Suprapubic skin (tissue), 4 donors: ENCODE measurements at places on chromosomes 5 and 9. TPM values are rescaled to one million over a fixed set of nuclear protein-coding genes. Genes with fewer than 3 reads are reported as not detected.

- no peak for DNase-seq
Measured at GRCh38 chr5:115723220-115723619, 93.2 kb downstream of the CDO1 start.

DNA sequence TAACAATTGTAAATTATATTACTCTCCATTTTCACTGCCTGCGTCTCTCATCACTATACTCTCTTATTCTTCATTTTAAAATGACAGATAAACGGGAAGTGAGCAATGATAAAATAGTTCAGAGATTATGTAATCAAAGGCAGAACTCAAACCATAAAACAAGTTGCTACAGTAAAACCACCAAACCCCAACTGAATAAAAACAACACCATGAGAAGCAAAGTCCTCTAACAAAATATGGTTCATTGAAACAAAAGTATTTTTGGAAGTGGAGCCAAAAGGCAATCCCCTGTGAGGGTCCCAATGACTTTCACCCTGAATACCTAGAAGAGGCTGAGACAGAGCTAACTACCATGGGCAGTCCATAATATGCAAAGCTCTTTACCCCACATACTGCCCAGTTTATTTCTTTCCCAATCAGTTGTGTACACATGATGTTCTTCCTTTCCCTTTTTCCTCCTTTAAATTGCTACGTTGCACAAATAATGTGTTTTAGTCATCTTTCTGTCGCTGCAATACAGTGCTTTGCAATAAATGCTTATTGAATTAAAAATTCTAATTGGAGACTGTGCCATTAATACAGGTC is 64.0 kb upstream of the PTGER4 start:
- no peak for DNase-seq

DNA sequence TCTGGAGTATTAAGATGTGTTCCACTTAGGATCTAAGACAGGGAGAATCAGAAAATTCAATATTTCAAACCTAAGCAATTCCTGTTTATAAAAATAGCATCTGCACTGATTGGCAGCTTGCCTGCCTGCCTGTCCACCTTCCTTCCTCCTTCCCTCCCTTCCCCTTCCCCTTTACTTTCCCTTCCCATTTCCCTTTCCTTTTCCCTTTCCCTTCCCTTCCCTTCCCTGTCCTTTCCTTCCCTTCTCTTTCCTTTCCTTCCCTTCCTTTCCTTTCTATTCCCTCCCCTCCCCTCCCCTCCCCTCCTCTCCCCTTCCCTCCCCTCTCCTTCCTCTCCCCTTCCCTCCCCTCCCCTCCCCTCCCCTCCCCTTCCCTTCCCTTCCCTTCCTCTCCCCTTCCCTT is 40.8 kb downstream of the PRDM6 start:
- no peak for DNase-seq

DNA sequence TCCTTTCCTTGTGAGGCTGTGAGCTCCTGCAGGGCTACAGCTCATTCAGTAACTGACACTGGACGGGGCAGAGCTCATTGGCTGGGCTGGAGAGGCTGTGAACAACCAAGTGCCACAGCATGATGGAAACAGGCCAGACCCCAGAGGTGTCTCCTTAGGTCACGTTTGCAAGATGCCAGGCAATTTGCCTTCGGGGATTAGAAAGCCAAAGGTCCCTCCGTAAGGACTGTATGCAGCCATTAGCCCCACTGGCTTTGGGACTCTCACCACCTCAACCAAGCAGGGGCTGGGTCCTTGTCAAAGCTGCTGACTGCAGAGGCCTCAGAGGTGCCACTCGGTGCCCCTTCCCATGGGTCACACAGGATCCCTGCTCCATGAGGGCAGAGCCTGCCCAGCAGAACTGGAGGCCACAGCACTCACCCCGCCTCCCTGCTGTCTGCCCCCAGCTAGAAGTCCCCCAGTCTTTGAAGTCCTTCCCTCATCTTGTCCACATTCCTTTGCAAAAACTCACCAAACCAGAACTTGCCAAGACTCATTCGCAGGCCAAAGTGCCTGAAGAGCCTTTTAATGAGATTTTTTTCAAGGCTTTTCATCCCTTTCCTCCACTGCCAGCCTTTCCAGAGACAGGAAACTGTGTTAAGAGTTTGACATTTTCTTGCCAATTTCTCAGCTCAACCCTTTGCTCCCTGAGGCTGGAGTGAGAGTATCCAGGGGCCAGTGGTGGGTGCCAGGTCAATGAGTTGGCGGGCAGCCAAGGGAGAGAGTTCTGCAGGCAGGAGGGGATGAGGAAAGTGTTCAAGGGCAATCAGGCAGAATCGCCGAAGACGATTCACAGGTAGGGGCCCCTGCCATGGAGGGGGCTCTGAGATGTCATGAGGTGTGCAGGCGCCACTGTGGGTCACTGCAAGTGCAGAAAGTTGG is 39.7 kb upstream of the SLC25A51 start:
- no peak for DNase-seq

DNA sequence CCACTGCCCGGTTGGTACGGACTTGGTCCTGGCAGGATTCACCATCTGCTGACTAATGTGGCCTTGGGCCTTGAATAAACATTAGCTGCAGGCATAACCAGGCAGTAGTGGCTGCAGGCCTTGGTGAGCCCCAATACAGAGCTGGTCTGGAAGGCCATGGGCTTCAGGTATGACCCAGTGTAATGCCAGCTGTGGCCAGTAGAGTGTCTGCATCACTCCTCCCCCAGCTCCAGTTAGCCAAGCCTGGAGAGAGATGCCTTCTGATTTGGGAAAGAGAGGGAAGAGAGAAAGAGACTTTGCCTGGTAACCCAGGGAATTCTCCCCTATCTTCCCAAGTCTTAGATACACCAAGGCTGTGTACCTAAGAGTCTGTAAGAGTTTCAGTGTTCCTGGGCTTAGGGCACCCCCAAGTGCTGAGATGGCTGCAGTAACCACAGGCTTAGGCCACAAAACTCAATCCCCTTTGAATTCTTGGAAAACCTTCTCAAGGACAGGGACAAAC is 5.6 kb upstream of the C5 start:
- DNase-seq, result no peak

DNA sequence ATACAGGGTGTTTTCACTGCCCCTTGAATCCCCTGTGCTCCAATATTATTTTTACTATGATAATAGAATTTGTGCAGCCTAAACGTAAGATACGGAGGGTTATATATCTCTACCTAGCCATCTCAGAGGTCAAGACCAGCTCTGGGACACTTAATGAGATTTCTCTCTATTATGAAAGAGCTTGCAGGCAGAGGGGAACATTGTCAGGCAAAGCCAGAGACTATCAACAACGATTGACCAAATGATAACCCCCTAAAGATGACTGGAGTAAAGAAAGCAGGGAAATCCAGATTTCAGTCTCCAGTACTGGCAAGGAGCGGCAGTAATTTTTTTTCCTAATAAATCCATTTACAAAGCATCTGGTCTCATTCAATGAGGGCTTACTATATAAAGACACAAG is 59.8 kb upstream of the LPAR1 start:
- no peak for DNase-seq

DNA sequence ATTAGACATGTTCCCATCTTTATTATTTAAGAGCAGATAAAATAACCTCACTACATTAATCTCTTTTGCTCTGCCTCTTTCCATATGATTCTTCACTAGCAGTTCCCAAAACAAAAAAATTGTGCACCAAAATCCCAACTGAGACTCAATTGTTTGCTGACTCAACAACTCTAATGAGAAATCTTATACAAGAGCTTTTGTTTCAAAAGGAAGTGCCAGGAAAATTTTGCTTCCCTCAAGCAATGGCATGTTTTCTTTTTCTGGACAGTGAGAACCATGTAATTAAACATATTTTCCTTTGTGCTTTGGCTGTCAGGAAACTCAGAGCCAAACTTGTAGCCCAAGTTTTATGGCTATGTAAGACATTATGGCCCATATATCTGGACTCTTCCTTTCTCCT is 62.0 kb downstream of the TMC1 start:
- no peak for DNase-seq

- no peak for DNase-seq
Measured at GRCh38 chr9:2231829-2232228, 216.7 kb downstream of the SMARCA2 start.

DNA sequence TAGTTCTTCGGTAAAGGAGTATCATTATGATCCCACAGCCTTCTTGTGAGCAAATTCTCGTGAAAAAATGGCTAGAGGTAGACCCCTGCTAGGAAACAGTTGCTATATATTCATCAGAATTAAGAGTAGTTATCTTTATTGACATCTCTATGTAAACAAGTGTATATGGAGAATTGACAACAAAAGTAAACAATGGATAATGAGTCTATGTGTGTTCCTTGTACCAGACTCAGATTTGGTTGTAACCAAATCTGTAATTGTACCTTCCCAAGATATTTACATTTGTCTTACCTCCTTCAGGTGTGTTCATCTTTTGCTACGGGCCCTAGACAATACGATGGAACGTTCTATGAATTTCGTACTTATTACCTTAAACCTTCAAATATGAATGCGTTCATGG is 2.1 kb downstream of the NIPSNAP3B start:
- no peak for DNase-seq

DNA sequence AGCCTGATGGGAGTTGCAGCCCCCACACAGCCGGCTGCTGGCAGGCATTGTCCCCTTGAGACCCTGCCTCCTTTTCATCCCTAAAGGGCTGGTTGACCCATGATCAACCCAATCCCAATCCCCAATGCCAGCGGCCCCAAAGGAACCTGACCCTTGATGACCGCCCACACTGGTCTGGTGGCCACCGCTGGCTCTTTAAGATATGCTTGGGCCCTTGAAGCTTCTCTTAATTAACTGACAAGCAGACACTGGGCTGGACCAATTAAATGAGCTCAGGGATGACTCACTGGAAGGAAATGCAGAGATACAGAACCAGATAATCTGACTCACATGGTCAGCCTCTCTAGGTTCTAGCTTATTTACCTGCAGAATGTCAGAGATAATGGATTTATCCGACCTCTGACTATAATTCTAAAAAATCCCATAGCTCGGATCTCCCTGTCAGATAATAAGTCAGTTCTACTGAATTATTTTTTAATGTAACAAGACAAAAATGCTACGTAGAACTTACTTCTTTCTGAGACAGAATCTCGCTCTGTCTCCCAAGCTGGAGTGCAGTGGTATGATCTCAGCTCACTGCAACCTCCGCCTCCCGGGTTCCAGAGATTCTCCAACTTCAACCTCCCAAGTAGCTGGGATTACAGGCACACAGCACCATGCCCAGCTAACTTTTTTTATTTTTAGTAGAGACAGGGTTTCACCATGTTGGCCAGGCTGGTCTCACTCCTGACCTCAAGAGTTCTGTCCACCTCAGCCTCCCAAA is 11.1 kb upstream of the MLANA start:
- DNase-seq, result no peak

GRCh38 chr9:37969130-37969529 is 65.2 kb upstream of the SLC25A51 start:
- DNase-seq, result no peak

DNA sequence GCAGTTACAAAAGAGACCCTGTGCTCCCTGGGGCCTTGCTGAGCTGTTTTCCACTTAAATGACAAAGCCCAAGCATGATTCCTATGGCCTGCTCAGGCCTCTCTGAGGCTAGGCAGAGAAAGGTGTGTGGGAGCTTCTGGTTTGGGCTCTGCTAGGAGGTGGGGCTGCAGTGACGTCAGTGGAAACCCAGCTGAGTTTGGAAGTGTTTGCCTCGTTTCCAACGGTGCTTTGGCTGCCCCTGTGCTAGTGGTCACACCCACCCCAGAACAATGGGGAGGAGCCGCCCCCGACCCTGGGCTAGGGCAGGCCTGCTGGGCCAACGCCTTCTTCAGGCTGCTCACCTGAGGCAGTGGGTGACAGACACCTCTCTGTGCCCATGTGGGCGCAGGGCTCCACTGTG is 10.4 kb downstream of the ANGPTL2 start:
- no peak for DNase-seq

GRCh38 chr9:98494852-98495251 is 213.9 kb downstream of the GABBR2 start:
- no peak for DNase-seq

- DNase-seq, result no peak
Measured at GRCh38 chr5:33772380-33772897, 119.4 kb downstream of the ADAMTS12 start.

GRCh38 chr5:16600397-16600796 is 16.4 kb downstream of the RETREG1 start:
- DNase-seq, result peak; percentile 73

DNA sequence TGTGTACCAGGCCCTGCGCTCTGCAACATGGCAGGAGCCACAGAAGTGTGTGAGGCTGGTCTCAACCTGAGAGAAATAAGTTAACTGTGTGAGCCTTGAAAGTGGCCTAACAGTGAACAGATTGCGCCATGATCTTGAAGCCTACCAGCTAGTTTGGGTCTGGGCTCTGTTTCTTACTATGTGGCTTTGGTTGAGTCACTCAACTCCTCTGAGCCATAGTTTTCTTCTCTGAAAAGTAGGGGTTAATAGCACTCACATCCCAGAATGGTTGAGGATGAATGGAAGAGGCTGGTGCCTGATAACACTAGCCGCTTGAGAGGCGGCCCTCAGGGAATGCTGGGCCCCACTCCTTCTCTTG is 121.5 kb downstream of the RGS3 start:
- no peak for DNase-seq

DNA sequence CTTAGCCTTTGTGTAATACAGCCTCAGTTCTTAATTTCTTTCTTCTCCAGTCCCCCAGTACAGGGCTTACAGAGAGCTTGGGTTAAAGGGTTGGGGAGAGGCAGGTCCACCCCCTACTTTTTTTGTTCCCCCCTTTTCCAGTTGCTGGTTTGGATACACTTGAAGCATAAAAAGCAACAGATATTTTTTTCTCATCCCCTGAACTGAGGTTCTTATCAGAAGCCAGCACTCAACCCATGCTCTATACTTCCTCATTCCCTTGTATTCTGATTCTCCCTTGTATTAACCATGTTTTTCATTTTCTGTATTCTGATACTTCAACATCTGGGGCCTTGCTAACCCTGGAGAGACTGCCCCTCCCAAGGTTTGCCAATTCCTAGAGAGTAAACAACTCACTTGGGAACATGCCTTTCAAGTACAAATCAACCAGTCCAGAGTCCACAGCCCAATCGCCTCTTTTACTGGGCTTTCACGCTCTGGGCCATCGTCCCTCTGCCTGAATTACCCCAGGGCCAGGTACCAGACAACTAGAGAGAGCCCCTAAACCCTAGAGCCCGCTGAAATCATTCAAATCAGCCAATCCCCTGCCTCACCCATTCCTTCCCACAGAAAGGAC is 333.4 kb upstream of the PUM3 start:
- no peak for DNase-seq

GRCh38 chr9:90880669-90881068 is 79.0 kb downstream of the SYK start:
- no peak for DNase-seq

GRCh38 chr9:74921737-74922136 is 31.0 kb downstream of the C9orf40 start:
- no peak for DNase-seq

GRCh38 chr9:4923141-4923540 is 61.9 kb upstream of the JAK2 start:
- DNase-seq, result no peak

Gene SAXO1
- total RNA-seq, result 0.08 TPM

Gene LRRC70
- 1.8 TPM for total RNA-seq

Gene PLPP7
- total RNA-seq, result 0.80 TPM

Gene BARX1
- not detected for total RNA-seq

Gene LAMC3
- total RNA-seq, result 5.4 TPM

Gene KCNN2
- 2.5 TPM for total RNA-seq

Gene GARIN3
- total RNA-seq, result not detected

Gene SH2D3C
- total RNA-seq, result 7.5 TPM

Gene GLRA1
- not detected for total RNA-seq

Gene IL13
- total RNA-seq, result 1.4 TPM

Gene FAT2
- 107 TPM for total RNA-seq

Gene NMUR2
- total RNA-seq, result not detected

Gene MAMDC2
- 6.1 TPM for total RNA-seq

Gene EIF4E1B
- not detected for total RNA-seq

Gene SLC26A2
- 62.2 TPM for total RNA-seq
